ENCODE measurements at places on chromosomes 12 and 14.

DNA sequence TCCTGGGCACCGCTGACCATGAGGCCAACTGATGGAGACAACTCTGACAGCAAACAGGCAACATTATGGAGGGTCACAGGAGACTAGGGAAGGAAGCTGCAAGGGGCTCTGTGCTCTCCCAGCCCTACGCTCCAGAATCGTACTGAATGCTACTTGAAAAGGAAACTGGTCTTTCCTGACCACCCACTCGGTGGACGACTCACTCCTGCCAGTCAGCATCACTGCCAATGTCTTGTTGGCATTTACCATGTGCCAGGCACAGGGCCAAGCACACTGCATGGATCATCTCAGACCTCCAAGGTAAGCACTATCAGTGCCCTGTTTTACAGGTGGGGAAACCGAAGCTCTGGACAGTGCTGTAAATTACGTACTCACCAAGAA lies 38.0 kb downstream of the CCDC85C start:
- no peak for DNase-seq

GRCh38 chr12:6312529-6313325 lies 2.2 kb downstream of the PLEKHG6 start:
- DNase-seq: no peak

DNA sequence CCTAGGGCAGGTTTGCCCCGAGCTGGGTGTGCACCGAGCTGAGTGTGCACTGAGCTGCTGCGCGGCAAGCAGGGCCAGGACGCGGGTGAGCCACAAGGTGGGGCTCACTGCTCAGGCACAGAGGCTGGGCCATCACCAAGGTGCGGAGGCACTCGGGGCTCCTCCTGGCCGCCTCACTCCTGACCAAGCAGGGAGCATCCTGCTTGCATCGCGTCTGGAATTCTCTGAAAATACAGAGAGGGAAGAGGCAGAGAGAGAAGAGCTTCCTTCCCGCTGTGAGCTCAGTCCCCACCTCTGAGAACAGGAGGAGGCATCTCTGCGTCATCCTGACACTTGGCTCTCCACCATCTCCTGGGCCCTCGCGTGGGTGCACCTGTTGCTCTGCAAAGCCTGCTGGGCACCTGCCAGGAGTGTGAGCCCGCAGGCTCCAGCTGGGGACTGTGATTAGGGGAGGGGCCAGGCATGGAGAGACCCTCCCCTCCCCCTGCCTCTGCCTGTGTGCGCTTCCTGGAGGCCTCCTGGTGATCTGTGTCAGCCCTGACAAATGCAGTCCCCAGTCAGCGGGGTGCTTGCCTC lies 116.3 kb downstream of the GLT1D1 start:
- DNase-seq: no peak

GRCh38 chr12:122395319-122395718 lies 27.1 kb downstream of the CLIP1 start:
- DNase-seq: no peak
